ENCODE measurements at places on chromosomes 5 and 9. TPM values are rescaled to one million over a fixed set of nuclear protein-coding genes. Genes with fewer than 3 reads are reported as not detected.

GRCh38 chr5:167945542-167946384, 345.7 kb upstream of the WWC1 start:
- no peak overlapping the region for H3K27ac ChIP-seq
- DNase-seq, result no peak
- H3K4me1 ChIP-seq, result no peaks in the 10 kb centered on the region
- no peaks in the 10 kb centered on the region for H3K36me3 ChIP-seq

DNA sequence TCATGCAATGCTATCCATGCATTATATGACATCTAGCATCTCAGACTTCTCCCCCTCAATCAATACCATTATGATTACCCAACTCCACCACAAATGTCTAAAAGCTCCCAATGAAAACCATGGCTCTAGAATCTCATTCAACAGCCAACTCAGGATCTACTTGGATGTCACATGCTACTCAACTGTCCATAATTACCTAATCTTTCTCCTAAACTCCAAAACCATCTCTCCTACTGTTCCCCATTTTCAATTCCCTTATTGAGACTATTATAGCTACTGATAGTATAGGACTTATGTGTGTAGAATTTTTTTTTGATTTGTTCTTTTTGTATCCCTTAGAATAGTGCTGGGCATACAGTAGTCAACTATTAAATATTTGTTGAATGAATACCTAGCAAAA, 8.2 kb upstream of the STRBP start:
- no peaks in the 10 kb centered on the region for H3K36me3 ChIP-seq
- no peak for DNase-seq
- H3K4me1 ChIP-seq, result peaks cover 8% of the 10 kb centered on the region
- peaks cover 10% of the 10 kb centered on the region for H3K27me3 ChIP-seq
- no peak overlapping the region for H3K27ac ChIP-seq

Gene KCTD16
- 0.24 TPM for total RNA-seq

GRCh38 chr9:76445976-76446375, 13.0 kb upstream of the GCNT1 start:
- H3K4me1 ChIP-seq, result peaks cover 28% of the 10 kb centered on the region
- peaks cover 4% of the 10 kb centered on the region for H3K36me3 ChIP-seq
- peaks cover 1% of the 10 kb centered on the region for H3K27me3 ChIP-seq
- H3K27ac ChIP-seq, result no peak overlapping the region
- no peak overlapping the region for H3K4me3 ChIP-seq

Gene MARCOL
- total RNA-seq, result not detected

Gene ATG10
- 9.7 TPM for total RNA-seq

DNA sequence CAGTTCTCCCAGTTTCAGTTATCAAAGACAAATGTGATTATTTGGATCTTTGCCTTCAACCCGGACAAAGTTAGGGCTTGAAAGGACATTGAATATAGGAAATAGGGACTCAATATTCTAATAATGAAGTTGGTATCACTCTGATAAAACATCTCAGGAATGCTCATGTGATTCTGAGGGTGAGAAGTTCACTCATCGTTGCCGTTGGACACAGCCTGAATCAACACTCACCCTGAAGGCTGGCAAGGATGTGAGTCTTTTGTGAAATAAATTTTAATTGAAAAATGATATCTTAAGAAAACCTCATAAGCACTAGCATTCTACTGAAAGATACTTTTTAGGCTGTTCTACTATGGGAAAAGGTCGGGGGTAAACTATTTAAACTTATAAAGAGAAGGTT, 44.8 kb upstream of the C9orf72 start:
- peaks cover 20% of the 10 kb centered on the region for H3K27me3 ChIP-seq
- no peaks in the 10 kb centered on the region for H3K36me3 ChIP-seq
- H3K4me1 ChIP-seq, result no peaks in the 10 kb centered on the region

Gene FCN1
- not detected for total RNA-seq

Gene LCN6
- total RNA-seq, result not detected

- H3K4me1 ChIP-seq, result no peaks in the 10 kb centered on the region
- no peaks in the 10 kb centered on the region for H3K27me3 ChIP-seq
- H3K27ac ChIP-seq, result no peak overlapping the region
- no peaks in the 10 kb centered on the region for H3K36me3 ChIP-seq
Observed at GRCh38 chr5:148586796-148587195, 67.5 kb downstream of the HTR4 start.

Gene OR1L4
- not detected for total RNA-seq

- H3K27me3 ChIP-seq, result no peaks in the 10 kb centered on the region
- H3K27ac ChIP-seq, result no peak overlapping the region
- no peak overlapping the region for H3K4me3 ChIP-seq
Observed at GRCh38 chr5:17399931-17400330, 98.1 kb upstream of the TAF11L2 start.

GRCh38 chr9:113523421-113524141, 60.1 kb downstream of the RGS3 start:
- peak overlapping the region; percentile 27 for H3K4me3 ChIP-seq
- DNase-seq, result peak; percentile 80
- peaks cover 33% of the 10 kb centered on the region for H3K36me3 ChIP-seq
- peak overlapping the region; percentile 53 for H3K27ac ChIP-seq

Gene TMC1
- total RNA-seq, result not detected

GRCh38 chr9:115142517-115143270, 24.7 kb upstream of the TNC start:
- no peak overlapping the region for H3K27ac ChIP-seq
- peaks cover 7% of the 10 kb centered on the region for H3K4me1 ChIP-seq
- no peak overlapping the region for H3K4me3 ChIP-seq
- DNase-seq, result no peak
- no peaks in the 10 kb centered on the region for H3K36me3 ChIP-seq

- no peaks in the 10 kb centered on the region for H3K36me3 ChIP-seq
- no peaks in the 10 kb centered on the region for H3K4me1 ChIP-seq
- no peak overlapping the region for H3K4me3 ChIP-seq
- no peaks in the 10 kb centered on the region for H3K27me3 ChIP-seq
Observed at GRCh38 chr5:2895876-2896275, 144.4 kb upstream of the IRX2 start.

DNA sequence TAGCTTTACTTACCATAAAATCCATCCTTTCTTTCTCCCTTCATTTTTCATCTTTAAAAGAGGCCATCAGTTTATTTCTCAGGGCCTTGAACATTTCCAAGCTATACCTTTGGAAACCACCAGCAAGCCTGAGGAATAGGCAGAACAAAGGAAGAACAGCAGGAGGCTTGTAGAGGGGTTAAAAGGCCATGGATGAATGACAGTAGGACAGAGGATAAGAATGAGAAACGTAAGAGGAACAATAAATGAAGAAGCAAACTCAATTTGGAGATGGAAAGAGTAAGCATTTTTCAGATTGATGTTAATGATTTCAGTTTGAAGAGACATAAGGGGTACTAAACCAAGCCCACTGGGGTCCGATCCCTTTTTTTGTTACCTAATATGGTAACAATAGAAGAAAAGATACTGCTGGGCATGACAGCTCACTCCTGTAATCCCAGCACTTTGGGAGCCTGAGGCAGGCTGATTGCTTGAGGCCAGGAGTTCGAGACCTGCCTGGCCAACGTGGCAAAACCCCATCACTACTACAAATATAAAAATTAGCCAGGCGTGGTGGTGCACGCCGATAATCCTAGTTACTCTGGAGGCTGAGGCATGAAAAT, 106.6 kb upstream of the NMUR2 start:
- H3K27me3 ChIP-seq, result peaks cover 10% of the 10 kb centered on the region
- no peak for DNase-seq
- no peak overlapping the region for H3K4me3 ChIP-seq
- no peaks in the 10 kb centered on the region for H3K4me1 ChIP-seq

Gene AKNA
- total RNA-seq, result 127 TPM
